T-cell (primary cell): ENCODE measurements at places on chromosomes 12 and 14. TPM values are rescaled to one million over a fixed set of nuclear protein-coding genes. Genes with fewer than 3 reads are reported as not detected.
A peak's percentile ranks its signal among the peaks of the same experiment; 100 is the strongest.

GRCh38 chr12:92827836-92828431, 101.2 kb downstream of the EEA1 start:
- H3K36me3 ChIP-seq = peaks cover 19% of the 10 kb centered on the region
- H3K4me1 ChIP-seq = no peaks in the 10 kb centered on the region
- H3K4me3 ChIP-seq = no peak overlapping the region
- no peaks in the 10 kb centered on the region for H3K27me3 ChIP-seq

DNA sequence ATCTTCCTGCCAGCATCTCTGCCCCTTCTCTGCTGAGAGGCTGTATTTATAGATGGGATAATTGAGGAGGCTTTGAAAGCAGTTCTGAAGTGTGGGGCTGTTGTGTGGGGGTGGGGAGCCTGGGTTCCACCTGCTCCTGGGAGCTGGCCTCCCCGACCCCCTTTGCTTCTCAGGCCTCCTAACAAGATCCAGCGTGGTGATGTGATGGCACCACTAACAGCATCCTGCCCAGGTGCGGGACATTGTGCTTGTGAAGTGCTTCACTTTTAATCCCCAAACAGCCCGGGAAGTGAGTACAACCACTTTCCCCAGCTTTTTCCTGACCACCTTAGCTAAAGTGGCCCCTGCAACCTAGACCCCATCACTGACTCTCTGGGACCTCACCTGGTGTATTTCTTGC, 95.1 kb upstream of the NRXN3 start:
- H3K4me1 ChIP-seq = no peaks in the 10 kb centered on the region
- H3K4me3 ChIP-seq = no peak overlapping the region
- H3K36me3 ChIP-seq = no peaks in the 10 kb centered on the region
- no peak for DNase-seq
- H3K27ac ChIP-seq = no peak overlapping the region

- H3K27ac ChIP-seq = no peak overlapping the region
- H3K36me3 ChIP-seq = no peaks in the 10 kb centered on the region
- H3K27me3 ChIP-seq = no peaks in the 10 kb centered on the region
- peaks cover 4% of the 10 kb centered on the region for H3K4me1 ChIP-seq
- DNase-seq = no peak
Observed at GRCh38 chr12:94623161-94623920, 27.0 kb downstream of the TMCC3 start.

GRCh38 chr14:24940213-24940783, 109.6 kb downstream of the STXBP6 start:
- no peak overlapping the region for H3K27ac ChIP-seq
- DNase-seq = no peak
- no peak overlapping the region for H3K4me3 ChIP-seq
- no peaks in the 10 kb centered on the region for H3K4me1 ChIP-seq
- H3K36me3 ChIP-seq = no peaks in the 10 kb centered on the region

- DNase-seq = no peak
- no peaks in the 10 kb centered on the region for H3K36me3 ChIP-seq
- no peaks in the 10 kb centered on the region for H3K4me1 ChIP-seq
- H3K27ac ChIP-seq = no peak overlapping the region
Observed at GRCh38 chr14:42047421-42048055, 440.9 kb downstream of the LRFN5 start.

DNA sequence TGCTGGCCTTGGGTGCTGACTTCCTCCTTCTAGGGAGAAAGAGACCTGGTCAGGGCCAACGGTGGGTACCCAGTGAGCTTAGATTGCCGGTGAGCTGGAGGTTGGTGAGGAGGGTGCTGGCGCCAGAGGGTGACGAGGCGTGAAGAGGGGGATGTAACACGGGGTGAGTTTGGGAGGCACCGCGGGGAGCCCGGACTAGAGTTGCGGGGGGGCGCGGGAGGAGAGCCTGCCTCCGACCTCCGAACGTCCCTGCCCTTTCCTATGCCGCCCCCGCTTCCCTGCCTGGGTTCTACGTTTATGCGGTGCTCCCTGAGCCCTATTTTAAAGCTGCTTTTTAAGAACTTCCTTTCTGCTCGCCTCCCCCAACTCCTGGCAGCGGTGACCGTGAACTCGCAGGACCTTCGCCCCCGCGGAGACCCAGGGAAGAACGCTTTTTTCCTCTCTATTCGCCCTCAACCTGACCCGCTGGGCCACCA, 18.6 kb downstream of the OR6S1 start:
- H3K27ac ChIP-seq = no peak overlapping the region
- peaks cover 48% of the 10 kb centered on the region for H3K4me1 ChIP-seq
- peaks cover 35% of the 10 kb centered on the region for H3K27me3 ChIP-seq
- DNase-seq = no peak
- peak overlapping the region; percentile 41 for H3K4me3 ChIP-seq

DNA sequence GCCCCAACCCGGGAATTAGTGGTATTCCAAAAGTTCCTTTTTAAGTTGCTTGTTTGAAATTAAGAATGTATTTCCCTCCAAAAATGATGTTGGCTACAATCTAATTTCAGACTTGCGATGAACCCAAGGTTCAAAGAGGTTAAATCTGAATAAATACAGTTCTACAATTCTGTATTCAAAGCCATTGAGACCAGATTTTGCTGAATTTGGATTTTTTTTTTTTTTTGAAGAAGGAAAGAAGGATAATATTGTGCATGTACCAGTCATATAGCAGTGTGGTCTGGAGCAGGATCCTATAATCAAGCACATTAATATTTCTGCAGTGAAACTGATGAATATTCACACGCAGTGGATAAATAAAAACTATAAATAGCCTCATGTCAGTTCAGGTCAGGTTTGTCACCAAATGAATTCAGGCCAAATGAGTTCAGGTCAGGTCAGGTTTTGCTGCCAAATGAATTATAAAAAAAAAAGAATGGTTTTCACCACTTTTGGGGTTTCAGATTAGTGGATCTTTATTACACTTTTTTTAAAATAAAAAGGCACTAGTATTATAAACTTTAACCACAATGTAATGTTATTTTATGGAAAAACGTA, 69.5 kb downstream of the CRADD start:
- H3K4me3 ChIP-seq = no peak overlapping the region
- no peak overlapping the region for H3K27ac ChIP-seq
- peaks cover 8% of the 10 kb centered on the region for H3K4me1 ChIP-seq
- DNase-seq = no peak
- no peaks in the 10 kb centered on the region for H3K27me3 ChIP-seq

DNA sequence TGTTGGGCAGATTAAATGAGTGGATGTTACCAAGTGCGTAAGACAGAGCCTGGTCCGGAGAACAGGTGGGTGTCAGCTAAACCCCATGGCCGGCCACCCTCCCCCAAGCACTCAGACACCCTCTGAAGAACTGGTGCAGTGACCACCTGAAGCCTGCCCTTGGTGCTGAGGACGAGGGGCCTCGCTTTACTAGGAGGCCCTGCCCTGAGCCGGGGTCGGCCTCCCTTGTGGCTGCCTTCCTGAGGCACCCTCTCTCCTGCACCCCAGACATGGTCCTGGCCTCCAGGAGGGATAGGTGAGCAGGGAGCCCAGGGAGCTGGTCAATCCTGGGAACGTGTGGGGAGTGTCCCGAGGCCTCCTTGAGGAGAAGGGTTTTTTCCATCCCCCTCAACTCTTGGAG, 4.9 kb upstream of the KIF26A start:
- DNase-seq = no peak
- peaks cover 69% of the 10 kb centered on the region for H3K27me3 ChIP-seq
- no peak overlapping the region for H3K27ac ChIP-seq
- no peaks in the 10 kb centered on the region for H3K4me1 ChIP-seq
- no peak overlapping the region for H3K4me3 ChIP-seq

- H3K27ac ChIP-seq = no peak overlapping the region
- no peak for DNase-seq
- no peaks in the 10 kb centered on the region for H3K27me3 ChIP-seq
Observed at GRCh38 chr12:67750513-67751183, 102.1 kb downstream of the DYRK2 start.

DNA sequence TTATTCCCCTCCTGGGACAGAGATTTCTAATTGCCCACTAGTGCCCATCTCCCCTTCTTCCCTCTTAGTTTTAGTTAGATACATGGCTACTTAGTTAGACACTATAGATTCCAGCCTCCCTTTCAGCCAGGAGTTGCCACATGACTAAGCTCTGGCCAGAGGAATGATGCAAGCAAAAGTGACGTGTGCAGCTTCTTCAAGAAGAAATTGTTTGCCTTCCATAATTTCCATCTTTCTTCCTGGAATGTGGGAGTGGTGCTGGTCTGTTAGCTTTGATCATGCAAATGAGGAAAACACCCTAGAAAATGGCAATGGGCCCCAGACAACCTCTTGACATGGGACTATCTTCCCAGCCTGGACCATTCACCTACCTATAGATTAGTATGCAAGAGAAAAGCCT, 21.4 kb downstream of the CCDC177 start:
- no peak for DNase-seq
- H3K27ac ChIP-seq = no peak overlapping the region
- no peaks in the 10 kb centered on the region for H3K4me1 ChIP-seq
- H3K36me3 ChIP-seq = no peaks in the 10 kb centered on the region

DNA sequence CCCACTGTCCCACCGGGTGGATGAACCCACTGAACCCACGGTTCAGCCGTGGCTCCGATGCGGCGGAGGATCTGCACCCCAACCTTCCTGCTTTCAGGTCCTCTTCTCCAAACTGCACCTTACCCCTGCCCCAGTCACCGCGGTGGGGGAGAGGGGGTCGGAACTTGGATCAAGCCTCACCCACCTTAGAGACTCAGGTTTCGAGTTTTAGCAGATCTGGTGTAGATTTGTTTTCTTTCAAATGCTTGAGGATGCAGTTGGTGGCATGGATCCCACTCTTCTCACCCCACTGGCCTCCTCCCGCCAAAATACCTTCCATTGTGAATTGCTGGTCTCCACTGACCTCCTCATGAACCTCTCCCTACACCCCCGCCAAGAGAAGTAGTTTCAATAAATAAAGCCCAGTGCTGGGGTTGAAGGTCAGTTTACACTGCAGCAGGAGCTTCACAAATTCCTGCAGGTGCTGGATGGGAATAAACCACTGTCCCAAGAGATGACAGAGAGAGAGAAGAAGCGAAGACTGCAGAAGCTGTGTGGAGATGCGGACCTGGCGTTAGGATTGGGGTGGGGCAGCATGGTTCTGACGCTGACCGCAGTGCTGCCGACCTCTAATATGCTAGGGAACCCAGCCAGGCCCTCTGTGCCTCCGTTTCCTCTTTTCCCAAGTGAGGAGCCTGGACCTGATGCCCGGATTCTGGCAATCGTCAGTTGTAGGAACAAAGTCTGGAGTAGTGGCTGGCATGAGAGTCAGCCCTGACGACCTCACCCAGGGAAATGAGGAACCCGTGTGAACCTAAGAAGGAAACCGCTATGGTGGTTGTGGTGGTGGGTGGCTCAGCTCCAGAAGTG, 7.4 kb downstream of the TTC6 start:
- H3K27me3 ChIP-seq = peaks cover 16% of the 10 kb centered on the region
- no peaks in the 10 kb centered on the region for H3K36me3 ChIP-seq
- peaks cover 24% of the 10 kb centered on the region for H3K4me1 ChIP-seq
- DNase-seq = no peak
- no peak overlapping the region for H3K27ac ChIP-seq

DNA sequence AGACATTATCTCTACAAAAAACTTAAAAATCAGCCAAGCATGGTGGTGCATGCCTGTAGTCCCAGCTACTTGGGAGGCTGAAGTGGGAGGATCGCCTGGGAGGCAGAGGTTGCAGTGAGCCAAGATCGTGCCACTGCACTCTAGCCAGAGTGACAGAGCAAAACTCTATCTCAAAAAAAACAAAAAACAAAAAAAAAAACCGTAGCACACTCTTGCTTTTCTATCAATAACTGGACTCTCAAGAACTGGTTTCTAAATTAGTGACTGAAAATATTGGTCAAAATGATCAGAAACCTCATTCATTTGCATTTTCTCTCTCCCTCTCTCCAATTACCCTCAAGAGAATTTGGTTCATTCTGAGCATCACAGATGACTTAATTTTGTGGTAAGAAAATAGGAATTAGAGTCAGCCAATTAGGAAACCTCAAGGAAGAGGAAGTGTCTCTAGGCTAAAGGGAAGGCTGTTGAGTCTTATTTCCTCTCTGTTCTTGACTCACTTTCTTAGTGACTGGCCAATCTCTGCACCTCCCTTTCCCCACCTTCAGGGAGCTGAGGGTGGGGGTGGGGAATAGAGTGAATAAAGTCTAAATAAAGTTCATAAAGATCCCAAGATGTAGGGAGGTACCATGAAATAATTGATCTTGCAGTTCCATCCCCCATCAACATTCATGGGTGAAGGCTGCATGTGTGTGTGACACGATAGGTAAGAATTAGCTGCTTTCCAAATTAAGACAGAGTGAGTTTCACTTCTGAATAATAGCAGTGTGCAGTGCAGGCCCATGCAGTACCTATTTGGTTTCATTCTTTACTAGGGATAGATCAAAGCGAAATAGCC, 6.8 kb upstream of the PSMA6 start:
- H3K4me3 ChIP-seq = no peak overlapping the region
- H3K36me3 ChIP-seq = peaks cover 4% of the 10 kb centered on the region
- no peak for DNase-seq

- H3K27me3 ChIP-seq = peaks cover 17% of the 10 kb centered on the region
- DNase-seq = no peak
- peaks cover 43% of the 10 kb centered on the region for H3K4me1 ChIP-seq
- H3K36me3 ChIP-seq = no peaks in the 10 kb centered on the region
- H3K27ac ChIP-seq = no peak overlapping the region
Observed at GRCh38 chr12:47881826-47882427, 22.9 kb downstream of the VDR start.

- H3K4me3 ChIP-seq = no peak overlapping the region
- H3K4me1 ChIP-seq = peaks cover 2% of the 10 kb centered on the region
- no peaks in the 10 kb centered on the region for H3K27me3 ChIP-seq
- no peaks in the 10 kb centered on the region for H3K36me3 ChIP-seq
Observed at GRCh38 chr12:47910486-47910885, 5.7 kb upstream of the VDR start.

DNA sequence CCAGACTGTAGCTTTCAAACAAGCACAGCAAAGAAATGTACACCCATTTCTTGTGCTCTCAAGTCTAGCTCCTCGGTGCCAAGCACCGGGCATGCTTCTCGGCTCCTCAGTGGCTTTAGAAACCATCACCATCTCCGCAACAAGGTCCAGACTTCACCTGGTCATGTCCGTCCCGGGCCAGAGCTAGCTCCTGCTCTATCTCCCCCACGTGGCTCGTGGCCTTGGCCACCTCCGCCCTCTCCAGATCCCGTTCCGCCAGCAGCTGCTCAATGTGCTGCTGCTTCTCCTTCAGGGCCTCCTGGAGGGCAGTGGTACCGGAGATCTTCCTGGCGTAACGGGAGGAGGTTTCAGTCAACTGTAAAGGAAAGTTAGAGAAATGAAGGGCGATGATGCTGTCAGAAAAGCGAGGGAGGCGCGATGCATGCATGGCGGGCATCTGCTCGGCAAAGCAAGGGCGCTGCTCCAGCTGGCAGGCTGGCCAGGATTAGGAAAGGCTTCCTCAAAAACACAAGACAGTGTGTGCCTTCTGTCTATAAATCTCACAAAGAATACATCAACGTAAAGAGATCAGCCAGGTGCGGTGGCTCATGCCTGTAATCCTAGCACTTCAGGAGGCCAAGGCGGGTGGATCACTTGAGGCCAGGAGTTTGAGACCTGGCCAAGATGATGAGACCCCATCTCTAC, 67.4 kb downstream of the CLIP1 start:
- no peaks in the 10 kb centered on the region for H3K4me1 ChIP-seq
- H3K36me3 ChIP-seq = peaks cover 45% of the 10 kb centered on the region
- no peak for DNase-seq
- H3K27ac ChIP-seq = no peak overlapping the region
- no peaks in the 10 kb centered on the region for H3K27me3 ChIP-seq
- H3K4me3 ChIP-seq = no peak overlapping the region

The BDKRB1 gene
- total RNA-seq = not detected

The VRTN gene
- total RNA-seq = not detected

The SSTR1 gene
- not detected for total RNA-seq

The PZP gene
- not detected for total RNA-seq

The RNASE3 gene
- not detected for total RNA-seq

The KRT77 gene
- total RNA-seq = not detected

The C12orf50 gene
- 0.10 TPM for total RNA-seq

The CCDC177 gene
- total RNA-seq = not detected

The RABGGTA gene
- total RNA-seq = 62.4 TPM
